Hematopoietic multipotent progenitor cell treated with erythropoietin and hydrocortisone succinate and interleukin-3 and kit ligand, for 6 days (in vitro differentiated cells): ENCODE measurements at places on chromosomes 4 and X.
A peak's percentile ranks its signal among the peaks of the same experiment; 100 is the strongest.

- no peak for DNase-seq
Measured at GRCh38 chrX:123206176-123206575, 22.1 kb downstream of the GRIA3 start.

DNA sequence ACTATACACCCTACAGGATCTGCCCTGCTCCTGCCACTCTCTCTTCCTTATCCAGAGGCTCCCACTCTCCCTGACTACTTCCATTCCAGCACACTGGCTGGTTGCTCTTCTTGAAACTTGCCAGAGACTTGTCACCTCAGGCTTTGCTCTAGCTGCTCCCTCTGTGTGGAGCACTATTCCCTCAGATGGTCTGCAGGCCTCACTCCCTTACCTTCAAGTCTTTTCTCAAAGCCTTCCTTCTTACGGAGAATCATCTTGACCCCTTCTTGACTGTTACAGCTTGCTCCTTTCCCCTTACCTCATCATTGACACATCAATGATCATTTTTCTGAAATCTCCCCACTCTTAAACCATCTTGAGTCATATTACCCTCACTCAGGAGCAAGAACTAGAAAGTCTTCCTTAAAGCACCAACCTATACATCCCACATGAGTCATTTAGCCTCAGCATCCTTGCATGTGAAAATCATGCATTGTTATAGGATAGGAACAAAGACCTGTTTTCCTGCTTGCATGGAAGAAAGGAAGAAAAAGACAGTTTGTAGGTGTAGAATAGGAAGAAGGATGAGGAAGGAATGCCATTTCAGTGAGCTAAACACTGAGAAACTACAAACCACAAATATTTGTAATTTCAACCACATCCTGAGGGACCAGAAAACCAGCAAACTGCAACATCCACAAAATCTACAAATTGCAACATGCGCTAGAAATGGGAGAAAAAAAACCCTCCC is 55.7 kb downstream of the ANTXR2 start:
- peak; percentile 55 for DNase-seq

GRCh38 chrX:147811803-147812202 is 99.9 kb upstream of the FMR1 start:
- no peak for DNase-seq

- DNase-seq: no peak
Measured at GRCh38 chr4:61152433-61152832, 47.7 kb upstream of the ADGRL3 start.

- no peak for DNase-seq
Measured at GRCh38 chr4:118758293-118758692, 73.1 kb downstream of the METTL14 start.

GRCh38 chrX:39875834-39876628 is 221.7 kb downstream of the BCOR start:
- DNase-seq: no peak

GRCh38 chr4:89586864-89587263 is 250.1 kb downstream of the SNCA start:
- peak; percentile 58 for DNase-seq

GRCh38 chr4:90844241-90844640 is 717.0 kb downstream of the CCSER1 start:
- DNase-seq: no peak

- peak; percentile 10 for DNase-seq
Measured at GRCh38 chrX:101550751-101551379, 518 bp downstream of the ARMCX1 start.

DNA sequence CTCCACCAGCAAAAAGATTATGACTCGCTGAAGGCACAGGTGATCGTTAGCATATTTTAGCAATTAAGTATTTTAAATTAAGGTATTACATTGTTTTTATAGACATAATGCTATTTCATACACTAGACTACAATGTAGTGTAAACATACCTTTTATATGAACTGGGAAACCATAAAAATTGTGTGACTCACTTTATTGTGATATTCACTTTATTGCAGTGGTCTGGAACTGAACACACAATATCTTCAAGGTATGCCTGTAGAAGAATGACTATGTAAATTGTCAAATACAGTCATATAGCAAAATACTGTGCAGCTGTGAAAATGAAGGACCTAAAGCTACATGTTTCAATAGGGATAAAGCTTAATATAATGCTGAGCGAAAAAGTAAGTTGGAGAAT is 26.6 kb upstream of the MAML3 start:
- DNase-seq: no peak

- no peak for DNase-seq
Measured at GRCh38 chr4:174147863-174148262, 135.6 kb downstream of the FBXO8 start.

DNA sequence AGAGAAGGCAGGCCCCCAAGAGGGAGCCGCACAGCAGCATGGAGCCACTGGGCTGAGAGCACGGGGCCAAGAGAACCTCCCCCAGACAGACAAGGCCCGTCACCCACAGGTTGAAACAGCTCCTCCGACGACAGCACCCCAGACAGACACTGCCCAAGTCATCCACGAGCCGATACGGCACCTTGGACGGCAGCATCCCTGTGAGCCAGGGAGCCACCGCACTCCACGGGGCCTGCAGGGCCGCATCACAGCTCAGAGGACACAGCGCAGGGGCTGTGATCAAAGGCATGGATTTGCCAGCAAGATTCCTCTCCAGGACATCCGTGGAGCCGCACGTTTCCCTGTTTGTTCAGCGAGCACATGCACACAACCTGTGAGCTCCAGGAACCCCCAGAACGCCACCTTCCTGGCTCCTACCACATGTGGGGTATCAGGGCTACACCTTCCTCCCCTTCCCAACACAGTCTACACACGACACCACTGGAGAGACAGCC is 3.9 kb downstream of the CTBP1 start:
- DNase-seq: no peak

DNA sequence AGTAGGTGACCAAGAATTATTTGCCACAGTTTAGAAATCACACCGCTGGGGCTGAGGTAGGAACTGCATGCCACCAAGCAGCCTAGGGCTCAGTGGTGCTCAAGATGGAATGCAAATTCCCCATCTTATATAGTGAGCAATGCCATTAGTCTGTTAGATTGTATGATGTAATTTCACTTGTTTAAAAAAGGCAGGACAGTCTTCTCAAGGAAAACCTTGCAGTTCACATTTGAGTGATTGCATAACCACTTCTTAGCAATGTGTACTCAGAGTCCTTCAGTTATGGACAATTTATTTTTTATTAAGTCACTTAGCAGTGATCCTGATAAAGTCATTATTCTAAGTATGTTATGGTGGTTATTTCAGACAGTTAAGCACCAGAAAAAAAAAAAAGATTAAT is 142.9 kb upstream of the SFRP2 start:
- no peak for DNase-seq

DNA sequence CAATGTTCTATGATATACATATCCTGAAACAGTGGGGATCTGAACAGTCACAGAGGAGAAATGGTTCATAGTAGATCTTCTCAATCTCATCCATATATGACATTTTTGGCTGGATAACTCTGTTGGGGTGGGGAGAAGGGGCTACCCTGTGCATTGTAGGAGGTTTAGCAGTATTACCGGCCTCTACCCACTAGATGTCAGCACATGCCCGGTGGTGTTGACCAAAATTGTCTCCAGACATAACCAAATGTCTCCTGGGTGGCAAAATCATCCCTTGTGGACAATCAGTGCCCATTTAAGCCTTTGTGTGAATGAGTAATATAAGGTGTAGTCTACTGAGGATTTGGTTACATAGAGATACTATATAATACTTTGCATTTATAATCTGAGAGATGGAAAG is 89.9 kb downstream of the PLS3 start:
- DNase-seq: peak; percentile 47

- DNase-seq: no peak
Measured at GRCh38 chrX:41863343-41864203, 59.8 kb downstream of the CASK start.

GRCh38 chrX:78747489-78747888 is at the start of gene LPAR4:
Gene LPAR4, plus strand, starts transcription at chrX:78747720. Its CDS starts 7,150 bp downstream, at chrX:78754870.
- no peak for DNase-seq

DNA sequence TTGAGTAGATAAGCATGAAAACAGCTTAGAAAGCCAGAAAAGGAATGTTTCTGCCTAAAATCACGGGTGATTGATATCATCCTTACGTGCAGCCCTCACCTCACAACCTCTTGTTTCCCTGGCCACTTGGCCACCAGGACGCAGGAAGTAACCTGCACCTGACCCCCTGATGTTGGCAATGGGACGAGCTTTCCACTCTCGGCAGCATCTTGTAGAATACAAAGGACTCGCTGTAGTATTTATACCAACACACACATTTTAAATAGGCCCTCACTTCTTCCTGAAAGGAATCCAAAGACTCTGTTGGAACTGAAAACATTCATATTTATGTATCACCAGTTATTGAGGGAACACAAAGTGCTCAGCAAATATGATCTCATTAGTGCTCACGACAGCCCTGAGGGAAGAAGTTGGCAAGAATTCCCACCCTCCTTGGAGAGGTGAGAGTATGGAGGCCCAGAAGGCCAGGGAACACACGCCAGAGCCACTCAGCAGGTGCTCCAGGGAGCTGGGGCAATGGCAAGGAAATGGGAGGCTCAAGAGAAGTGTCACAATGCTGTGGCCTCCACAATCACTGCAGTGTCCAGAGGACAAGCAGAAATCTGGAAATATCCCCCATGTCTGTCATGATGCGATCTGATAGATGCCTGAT is 103.3 kb upstream of the KIT start:
- DNase-seq: no peak

- no peak for DNase-seq
Measured at GRCh38 chr4:156892805-156893204, 78.8 kb downstream of the PDGFC start.

DNA sequence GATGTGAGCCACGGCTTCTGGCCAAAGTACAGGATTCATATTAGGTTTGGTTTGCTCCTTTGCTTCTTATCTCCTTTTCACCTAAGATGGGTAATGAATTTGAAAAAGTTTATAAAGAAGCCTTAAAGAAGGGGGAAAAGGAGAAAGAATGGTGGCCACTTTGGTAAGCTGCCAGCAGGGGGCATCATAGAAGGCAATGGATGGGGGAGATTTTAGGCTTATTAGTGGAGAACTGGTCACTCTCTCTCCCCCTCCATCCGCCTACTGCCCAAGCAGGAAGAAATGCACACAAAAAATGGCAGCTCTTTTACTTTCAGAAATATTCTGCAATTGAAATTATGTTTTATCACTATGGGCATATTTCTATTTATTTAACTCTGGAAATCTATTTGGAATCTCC is 32.0 kb downstream of the SPARCL1 start:
- DNase-seq: peak; percentile 40

- no peak for DNase-seq
Measured at GRCh38 chrX:42818151-42818921, 40.4 kb upstream of the PPP1R2C start.

DNA sequence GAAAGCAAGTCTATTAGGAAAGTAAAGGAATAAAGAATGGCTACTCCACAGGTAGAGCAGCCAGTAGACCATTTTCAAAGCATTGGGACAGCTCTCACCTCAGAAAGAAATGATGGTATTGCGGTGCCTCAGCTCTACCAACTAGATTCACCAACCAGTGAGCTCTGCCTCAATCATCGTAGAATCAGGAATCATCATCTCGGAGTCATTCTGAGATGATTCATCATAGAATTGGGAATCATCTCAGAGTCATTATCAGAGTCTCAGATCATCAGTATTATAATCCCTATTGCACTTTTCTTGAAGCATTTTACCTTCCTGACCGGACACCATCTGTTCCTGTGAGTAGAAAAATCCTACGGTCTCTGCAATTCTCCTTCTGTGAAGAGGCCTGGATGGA is 17.5 kb upstream of the SAT1 start:
- no peak for DNase-seq

- DNase-seq: no peak
Measured at GRCh38 chrX:47177079-47177478, 16.6 kb upstream of the UBA1 start.

- no peak for DNase-seq
Measured at GRCh38 chrX:37883196-37883595, 35.8 kb upstream of the DYNLT3 start.

- DNase-seq: no peak
Measured at GRCh38 chr4:167964766-167965373, 127.5 kb upstream of the ANXA10 start.

DNA sequence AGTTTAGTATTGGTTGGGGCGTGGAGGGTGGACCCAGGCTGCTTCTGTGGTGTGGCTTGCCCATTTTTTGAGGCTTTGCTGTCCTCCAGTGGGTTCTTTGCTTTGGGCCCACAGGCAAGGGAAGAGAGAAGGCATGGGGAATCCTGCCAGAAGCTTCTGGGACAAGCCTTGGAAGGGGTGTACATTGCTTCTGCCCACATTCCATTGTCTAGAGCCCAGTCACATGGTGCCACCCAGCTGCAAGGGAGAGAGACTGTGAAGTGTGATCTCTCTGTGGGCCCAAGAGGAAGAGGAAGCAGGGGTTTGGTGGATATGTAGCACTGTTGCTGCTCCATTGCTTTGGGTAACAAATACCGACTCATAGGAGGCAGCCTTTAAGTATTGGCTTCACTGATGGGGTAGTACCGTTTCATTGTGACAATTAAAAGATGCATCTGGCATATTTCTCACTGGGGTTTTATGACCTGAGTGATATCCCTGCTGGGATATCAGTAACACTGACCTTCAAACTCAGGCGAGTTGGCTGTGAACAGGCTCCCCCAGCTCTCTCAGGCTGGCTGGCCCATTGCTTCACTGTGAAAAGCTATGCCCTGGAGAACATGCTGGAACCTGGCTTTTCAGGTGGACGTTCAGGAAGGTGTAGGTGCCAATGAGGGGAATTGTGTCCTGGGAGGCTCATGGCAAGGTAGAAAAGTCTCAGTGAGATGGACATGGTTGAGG is 85.9 kb downstream of the CLDN34 start:
- DNase-seq: peak; percentile 17

GRCh38 chrX:129006491-129006890 is 516.8 kb downstream of the SMARCA1 start:
- DNase-seq: no peak

DNA sequence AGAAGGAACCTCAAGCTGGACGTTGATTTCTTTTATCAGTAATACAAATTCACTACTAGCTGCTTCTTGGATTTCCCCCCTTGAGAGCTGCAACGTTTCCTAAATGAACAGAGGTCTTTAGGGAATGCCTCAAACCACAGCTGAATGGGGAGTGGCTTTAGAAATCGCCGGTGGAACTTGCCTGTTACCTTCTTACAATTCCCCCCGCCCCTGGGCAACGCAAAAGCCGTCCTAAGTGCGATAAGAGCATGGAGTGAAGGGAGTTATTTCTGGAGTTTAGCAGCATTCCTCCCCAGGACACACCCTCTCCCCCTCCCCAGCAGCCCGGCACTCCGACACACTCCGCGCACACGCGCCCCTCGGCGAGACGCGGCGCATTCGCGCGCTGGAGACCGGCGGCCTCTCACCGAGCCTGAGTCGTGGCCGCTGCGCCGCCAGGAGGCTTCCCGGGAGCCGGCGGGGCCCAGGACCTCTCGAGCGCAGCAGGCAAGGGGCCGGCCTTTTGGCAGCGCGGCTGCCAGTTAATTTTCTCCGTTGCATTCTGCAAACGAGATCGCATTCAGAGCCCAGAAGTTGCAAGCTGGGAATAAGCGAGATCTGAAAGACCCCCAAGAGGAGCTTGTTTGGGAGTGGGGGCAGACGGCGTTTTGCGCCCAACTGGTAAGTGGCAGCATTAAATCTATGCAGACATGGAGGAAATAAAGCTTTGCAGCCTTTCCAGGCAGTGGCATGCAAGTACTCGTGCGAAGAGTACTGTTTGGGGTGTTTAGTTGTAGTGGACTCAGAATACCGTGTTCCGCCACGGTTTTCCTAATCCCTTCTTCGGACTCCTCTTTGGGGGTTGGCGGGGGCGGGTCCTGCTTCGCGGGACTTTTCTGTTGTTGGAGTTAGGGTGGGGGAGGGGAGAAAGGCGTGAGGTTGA is 134.7 kb downstream of the PALLD start:
- peak; percentile 25 for DNase-seq
